NCI-H1105 (cell line): ENCODE measurements at places on chromosomes 5 and 9.

GRCh38 chr5:128579093-128579492, 41.0 kb upstream of the FBN2 start:
- DNase-seq: no peak

GRCh38 chr5:149790276-149790675, 60.2 kb downstream of the PPARGC1B start:
- DNase-seq: no peak

GRCh38 chr5:180607861-180608571, 16.7 kb upstream of the SCGB3A1 start:
- no peak for DNase-seq

DNA sequence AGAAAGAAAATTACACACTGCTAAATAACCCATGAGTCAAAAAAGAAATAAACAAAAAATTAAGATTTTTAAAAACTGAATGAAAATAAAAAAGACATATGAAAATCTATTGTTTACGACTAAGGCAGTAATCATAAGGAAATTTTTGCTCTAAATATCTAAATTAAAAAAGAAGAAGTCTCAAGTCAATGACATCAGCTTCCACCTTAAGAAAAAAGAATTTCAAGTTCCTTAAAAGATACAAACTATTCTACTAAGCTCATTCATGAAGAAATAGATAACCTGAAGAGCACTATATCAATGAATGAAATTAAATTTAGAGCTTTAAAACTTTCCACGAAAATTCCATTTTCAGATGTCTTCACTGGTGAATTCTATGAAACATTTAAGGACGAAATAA, 15.7 kb upstream of the STARD4 start:
- no peak for DNase-seq

DNA sequence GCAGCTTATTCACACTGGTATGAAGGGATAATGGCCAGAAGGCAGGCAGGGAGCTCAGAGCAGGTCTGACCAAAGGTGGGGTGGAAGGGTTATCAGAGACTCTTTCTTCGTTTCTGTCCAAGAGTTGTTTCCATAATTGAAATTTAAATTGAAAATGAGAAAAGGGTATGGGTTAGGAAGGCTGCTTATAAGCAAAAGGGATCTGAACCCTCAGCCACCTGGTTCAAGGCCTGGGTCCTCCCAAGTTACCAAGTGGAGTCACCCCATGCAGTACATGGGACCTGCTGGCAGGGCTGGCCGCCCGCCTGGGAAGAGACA, 17.8 kb downstream of the EEIG1 start:
- DNase-seq: no peak

DNA sequence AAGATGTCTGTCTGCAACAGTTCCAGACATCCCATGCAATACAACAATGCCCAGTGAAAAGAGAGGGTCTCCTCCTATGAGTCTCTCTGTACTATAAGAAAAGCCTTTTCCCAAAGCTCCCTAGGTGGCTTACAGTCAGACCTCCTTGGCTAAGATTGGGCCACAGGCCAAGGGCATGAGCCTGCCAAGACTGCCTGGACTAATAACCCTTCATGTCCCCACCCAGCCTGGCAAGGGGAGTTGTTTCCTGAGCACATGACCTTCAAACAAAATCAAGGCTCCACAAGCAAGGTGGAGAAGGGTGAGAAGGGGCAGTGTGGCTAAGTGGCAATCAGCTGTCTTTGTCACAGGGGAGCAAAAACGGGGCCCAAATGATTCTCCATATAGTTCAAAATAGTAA, 75.6 kb upstream of the ZSWIM6 start:
- DNase-seq: no peak

DNA sequence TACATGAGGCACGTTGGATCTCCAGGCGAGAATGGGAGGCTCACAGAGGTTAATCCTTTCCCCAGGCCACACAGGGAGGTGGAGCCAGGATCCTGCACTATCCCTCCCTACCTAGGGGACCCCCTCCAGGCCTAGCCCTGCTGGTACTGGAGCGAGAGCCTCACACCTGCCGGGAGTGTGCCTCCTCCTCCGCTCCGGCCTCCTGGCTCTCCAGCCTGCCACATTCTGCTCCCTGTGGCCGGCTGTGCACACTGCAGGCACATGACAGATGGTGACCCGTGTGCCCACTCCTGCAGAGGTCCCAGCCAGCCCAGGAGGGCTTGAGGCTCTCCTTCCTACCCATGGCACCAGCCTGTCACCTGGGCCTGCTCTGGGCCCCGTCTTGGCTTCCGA, 93.4 kb downstream of the RXRA start:
- DNase-seq: peak; percentile 11

GRCh38 chr5:15717001-15717400, 217.0 kb downstream of the FBXL7 start:
- DNase-seq: no peak

GRCh38 chr5:172660974-172661373, 19.9 kb downstream of the NEURL1B start:
- DNase-seq: no peak

- DNase-seq: no peak
Measured at GRCh38 chr9:83029531-83030137, 33.3 kb downstream of the RASEF start.

GRCh38 chr5:96036301-96036700, 74.7 kb upstream of the ELL2 start:
- no peak for DNase-seq

- no peak for DNase-seq
Measured at GRCh38 chr5:174560861-174561260, 163.5 kb upstream of the MSX2 start.

DNA sequence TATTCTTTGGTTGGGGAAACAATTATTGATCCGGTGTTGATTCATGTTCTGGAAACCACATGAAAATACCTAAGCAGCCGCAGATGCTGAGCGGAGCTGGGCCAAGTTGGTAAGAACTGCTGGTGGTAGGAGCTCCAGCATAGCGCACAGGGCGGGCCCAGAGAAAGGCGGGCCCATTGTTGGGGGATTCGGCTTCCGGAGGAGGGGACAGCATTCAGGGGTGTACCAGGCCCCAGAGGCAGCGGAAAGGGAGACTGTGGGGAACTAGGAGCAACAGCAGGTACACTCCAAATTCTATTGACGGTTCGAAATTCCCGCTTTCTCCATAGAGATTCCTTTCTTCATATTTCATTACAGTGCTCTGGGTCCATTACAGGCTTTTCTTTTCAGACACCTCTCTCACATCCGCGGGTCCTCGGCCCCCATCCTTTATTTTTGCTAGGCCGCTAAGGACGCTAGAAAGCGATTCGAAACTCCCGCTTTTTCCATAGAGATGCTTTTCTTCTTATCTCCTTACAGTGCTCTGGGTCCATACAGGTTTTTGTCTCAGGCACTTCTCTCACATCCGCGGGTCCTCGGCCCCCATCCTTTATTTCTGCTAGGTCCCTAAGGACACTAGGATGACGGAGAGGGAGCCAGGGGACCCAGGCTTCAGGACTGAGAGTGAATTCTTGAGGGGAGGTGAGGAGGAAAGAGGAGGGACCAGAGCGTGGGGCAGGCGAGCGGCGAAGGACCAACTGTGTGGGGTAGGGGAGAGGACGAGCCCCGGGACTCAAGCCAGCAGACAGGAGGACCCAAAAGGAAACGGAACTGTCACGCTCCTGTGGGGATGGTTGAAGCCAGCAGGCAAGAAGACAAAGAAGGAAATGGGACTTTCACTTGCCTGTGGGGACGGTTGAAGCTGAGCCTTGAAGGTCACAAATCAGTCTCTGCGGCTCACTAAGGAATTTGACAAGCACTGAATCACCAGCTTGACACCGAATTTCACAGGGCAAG, at the start of gene CCDC152:
TSS of gene CCDC152 (plus strand) at position 213 of the 996 bp plus-strand sequence. CDS start 2,304 bp downstream, outside the sequence.
- DNase-seq: no peak

- DNase-seq: peak; percentile 85
Measured at GRCh38 chr5:72166070-72166979, 59.0 kb downstream of the MAP1B start.

DNA sequence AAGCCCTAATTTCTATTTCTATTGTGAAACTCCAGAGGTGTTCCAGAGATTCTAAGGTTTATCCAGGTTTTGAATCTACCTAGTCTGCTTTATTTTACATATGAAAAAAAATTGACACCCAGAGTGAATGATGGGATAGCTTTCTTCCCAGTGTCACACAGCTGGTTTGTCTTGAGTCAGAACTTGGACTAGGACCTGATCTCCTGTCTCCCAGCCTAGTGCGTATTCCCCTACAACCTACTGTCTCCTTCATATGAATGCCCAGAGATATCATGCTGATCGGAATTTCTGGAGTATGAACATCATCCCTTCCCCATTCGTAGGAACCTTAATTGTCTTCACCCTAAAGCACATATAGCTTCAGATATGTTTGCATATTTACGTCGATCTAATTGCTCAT, 524.2 kb downstream of the SPATA31D1 start:
- no peak for DNase-seq

DNA sequence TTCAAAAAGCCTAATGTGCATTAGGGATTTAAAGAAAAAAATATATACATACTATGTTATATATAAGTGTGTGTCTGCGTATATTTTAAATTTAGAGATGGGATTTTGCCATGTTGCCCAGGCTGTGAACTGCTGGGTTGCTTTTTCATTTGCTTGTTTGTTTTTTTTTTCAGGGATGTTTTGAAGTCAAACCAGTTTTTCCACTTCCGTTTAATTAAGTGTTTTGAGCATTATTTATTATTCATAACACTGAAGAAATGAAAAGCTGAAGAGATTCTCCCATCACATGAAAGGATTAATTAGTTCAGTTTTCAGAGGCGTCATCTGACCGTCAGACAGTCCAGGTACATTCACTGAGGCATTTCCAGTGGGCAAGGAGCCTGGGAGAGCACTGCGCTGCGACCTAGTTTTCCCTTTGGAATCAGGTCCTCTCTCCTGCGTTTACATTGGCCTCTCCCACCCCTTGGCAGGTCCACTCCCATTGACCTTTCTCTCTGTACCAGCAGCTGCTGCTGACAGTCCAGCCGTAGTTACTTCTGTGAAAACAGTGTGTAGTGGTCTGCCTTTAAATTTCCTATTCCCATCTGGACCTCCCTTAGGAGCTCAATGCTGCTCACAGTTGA, 26.0 kb downstream of the ARRDC3 start:
- DNase-seq: no peak

DNA sequence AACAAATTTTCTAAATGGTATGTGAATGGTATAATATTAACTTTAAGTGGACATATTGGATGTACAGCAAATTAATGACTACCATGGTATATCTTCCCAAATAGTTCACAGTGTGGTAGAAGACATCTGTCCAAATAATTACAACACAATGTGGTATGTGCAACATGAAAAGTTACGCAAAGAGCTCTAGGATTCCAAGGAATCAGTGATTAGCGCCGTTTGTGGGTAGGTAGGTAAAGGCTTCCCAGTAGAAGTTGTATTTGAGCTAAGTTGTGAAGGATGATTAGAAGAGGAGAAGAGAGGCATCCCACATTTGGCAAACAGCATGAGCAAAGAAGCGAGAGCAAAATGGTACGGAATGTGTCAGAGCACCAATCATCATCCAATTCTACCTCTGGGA, 14.3 kb upstream of the KLF9 start:
- no peak for DNase-seq

DNA sequence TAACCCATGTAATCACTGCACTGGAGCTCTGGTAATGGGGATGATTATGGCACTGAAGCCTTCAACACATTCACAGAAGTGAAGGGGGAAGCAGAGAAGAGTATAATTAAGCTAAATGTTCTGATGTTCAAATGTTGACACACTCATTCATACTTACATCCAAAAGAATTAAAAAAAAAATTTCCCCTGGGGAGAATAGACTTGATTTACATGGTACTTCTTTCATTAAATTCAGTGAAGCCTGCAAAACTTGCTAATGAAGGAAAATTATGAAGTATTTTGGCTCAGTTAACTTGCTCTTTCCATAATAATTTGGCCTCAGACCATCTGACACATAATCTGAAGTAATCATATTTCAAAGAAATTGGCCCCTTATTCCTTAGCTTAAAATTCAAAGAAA, 428.8 kb downstream of the SH3GL2 start:
- peak; percentile 64 for DNase-seq

GRCh38 chr9:127166111-127166510, 43.7 kb upstream of the ANGPTL2 start:
- DNase-seq: no peak

DNA sequence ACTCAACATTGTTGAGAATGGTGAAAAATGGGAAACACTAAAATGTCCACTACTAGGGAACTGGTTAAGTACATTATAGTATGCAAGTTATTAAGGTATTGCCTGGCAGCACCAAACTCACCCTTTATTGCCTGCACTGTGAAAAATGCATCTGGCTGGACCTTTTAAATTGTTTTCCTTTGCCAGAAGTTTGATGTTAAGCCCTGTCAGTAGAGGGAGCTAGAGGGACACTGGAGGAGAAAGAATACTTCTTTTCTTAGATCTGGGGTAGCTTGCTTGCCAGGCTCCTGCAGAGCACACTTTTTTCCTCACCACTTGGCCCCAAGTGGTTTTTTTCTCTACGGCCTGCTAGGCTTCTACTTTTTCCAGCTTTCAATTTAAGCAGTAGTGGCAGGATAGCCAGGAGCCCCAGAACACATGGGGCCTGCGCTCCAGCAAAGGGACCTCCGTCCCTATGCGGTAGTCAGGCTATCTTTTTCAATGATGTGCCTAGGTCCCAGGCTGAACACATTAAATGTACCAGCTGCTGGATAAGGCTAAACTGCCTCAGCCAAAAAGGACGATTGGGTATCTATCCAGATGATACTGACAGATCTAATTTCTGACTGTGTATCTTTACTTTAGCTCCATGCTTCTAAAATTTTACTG, 8.0 kb upstream of the HABP4 start:
- DNase-seq: no peak

DNA sequence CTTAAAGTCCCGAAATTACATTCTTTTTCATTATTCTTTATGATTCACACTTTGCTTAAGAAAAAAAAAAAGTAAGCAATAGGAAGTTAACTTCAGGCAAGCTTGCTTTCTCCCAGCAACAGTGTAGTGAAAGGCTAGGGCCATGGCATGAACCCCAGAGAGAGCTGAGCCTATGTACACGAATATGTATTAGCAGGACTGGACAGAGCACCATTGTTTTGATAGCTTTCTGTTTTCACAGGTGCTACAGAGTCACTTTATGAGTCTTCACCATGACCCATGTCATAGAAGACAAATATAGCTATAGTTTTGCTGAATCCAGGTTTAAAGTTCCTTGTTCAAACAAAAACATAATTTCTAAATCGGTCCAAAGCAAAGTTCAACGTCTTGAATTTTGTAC, 199.2 kb downstream of the ADAMTSL1 start:
- DNase-seq: no peak

GRCh38 chr9:84374516-84374915, 34.0 kb upstream of the SLC28A3 start:
- no peak for DNase-seq

GRCh38 chr9:27487927-27488326, 36.2 kb upstream of the IFNK start:
- DNase-seq: no peak

DNA sequence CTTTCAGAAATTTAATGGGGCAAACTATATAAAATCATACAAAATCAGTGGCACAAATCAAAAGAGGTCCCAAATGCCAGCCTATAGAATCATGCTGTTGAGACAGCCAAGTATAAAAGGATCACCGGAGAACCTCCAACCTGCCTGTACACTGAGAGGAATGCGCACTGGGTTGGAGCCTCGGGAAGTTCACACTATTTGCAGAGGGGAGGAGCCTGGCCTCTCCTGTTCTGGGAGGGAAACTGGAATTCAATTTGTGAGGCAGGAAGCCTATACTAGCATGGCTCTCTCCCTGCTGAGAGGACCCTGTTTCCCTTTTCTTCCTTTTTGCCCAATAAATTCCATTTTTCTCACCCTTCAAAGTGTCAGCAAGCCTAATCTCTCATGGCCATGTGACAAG, 406.0 kb downstream of the HINT1 start:
- no peak for DNase-seq
